ENCODE measurements at places on chromosomes 2 and 18. TPM values are rescaled to one million over a fixed set of nuclear protein-coding genes. Genes with fewer than 3 reads are reported as not detected.

GRCh38 chr18:7760967-7761948 is 194.1 kb downstream of the PTPRM start:
- DNase-seq = no peak

The BOLL gene
- polyA plus RNA-seq = 0.08 TPM

The ITPRIPL1 gene
- 0.80 TPM for polyA plus RNA-seq

DNA sequence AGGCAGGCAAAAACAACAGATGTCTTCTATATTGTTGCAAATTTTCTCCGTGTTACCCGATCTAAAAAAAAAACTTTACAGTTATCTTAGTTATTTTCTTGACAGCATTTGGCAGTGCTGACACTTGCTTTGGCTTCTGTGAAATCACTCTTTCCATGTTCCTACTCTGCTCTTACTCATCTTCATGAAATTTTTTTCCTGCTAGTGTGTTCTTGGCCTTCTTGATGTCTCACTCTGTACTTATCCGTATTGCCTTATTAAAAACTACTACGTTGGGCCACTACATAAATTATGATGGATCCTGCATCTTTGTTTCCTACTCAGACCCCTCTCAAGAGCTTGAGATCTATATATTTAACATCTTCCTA is 134.4 kb downstream of the IKZF2 start:
- no peak for DNase-seq

DNA sequence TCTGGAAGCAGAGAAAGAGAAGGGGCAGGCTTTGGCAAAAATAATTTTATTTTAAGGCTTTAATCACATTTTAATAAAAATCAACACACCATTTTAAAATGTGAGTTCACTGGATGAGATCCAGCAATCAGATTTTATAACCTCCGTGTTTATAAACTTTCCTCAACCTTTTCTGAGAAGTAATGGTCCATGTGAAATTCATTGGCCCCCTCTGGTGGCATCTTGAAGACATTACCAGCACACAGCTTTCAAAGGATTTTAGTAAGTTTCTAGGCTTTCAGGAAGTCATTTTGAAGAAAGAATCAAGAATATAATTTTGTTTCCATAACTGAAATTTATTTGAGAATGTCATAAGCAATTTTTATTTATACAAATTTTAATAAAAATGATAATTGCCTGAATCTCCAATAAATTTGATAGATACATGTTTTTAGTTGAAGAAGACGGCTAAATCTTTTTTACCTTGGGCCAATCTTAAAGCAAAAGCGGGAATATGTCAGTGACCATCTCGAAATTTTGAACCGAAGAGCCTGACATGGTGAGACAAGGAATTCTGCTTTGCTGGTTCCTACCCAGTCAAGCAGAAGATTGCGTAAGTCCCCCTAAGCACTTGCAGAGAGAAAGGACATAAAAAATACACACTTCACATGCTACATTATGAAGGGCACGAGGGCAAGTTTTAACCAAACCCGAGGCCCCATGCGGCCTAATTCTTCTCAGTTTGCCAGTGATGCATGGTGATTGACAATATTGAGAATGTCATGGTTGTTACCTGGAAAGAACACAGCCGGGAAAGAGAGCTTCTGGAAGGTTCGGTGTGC is 128.4 kb upstream of the CBLN2 start:
- DNase-seq = no peak

The ICOS gene
- not detected for polyA plus RNA-seq

DNA sequence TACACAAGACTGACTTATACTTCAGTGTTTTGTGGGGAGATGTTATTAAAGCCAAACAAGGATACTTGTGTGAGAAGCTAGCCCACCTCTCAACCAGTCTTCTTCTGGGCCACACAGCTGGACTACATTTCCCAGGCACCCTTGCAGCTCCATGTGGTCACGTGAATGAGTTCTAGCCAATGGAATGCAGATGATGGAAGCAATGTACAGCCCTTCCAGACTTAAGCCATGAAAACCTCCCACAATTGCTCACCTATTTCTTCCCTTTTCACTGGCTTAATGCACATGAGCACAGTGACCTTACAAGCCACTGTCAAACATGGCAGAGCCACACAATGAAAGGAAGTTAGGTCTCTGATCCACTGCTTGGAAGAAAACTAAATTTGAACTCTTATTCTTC is 20.4 kb upstream of the FEZ2 start:
- DNase-seq = no peak

The GALM gene
- polyA plus RNA-seq = 9.9 TPM

DNA sequence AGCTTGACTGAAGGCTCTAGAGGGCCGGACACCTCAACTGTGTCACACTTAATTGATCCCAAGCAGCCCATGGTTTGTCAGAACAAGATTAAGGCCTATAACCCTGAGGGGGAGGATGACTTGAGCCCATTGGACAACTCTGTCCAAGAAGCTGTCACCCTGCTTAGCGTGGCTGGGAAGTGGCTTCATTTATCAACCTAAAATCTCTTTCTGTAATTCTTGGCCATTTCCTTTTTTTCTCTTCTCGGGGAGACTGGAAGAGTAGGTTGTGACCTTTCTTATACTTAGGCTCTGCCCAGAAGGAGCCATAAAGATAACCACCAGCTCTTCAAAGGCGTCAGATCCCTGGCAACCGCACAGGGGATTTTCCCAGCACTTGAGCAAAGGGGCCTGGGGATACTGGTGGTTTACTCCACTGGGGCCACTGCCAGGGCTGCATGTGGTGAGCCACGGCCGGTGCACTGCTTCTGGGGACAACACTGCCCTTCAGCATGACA is 265.5 kb downstream of the CYRIA start:
- peak; percentile 74 for DNase-seq
